Endodermal cell (in vitro differentiated cells): ENCODE measurements at places on chromosomes 4 and X.
A peak's percentile ranks its signal among the peaks of the same experiment; 100 is the strongest.

- DNase-seq: peak; percentile 40
Observed at GRCh38 chr4:152686452-152687013, 6.7 kb upstream of the TMEM154 start.

- no peak for DNase-seq
Observed at GRCh38 chr4:7083597-7084563, 16.0 kb upstream of the GRPEL1 start.

DNA sequence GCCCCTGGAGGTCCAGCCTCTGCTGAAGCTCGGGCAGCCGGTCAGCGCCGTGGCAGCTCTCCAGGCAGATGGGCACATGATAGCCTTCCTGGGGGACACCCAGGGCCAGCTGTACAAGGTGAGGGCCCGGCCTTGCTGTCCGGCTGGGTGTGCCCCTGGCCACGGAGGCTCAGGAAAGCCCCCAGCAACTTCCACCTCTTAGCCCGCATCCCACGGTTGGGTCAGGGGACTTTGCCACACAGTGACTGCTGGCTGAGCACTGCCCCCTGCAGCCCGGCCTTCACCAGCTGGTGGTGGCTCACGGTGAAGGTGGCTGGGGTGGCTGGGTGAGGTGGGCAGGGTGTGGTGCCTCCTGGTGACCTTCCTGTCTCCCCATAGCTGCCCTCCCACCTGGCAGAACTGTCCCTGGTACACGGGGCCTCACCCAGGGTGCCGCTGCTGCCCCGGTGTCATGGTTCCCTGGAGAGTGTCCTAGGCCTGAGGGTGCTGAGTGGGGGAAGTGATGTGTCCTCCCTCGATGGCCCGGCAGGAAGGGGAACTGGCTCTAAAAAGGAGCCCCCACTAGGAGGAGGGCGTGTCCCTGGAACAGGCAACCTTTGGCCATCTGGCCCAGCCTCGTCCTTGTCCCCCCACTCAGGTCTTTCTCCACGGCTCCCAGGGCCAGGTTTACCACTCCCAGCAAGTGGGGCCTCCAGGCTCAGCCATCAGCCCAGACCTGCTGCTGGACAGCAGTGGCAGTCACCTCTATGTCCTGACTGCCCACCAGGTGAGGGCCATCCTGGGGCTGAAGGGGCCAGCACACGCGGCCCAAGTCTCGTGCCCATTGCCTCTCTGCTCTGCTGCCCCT, 4.5 kb downstream of the PLXNB3 start:
- DNase-seq: peak; percentile 56

DNA sequence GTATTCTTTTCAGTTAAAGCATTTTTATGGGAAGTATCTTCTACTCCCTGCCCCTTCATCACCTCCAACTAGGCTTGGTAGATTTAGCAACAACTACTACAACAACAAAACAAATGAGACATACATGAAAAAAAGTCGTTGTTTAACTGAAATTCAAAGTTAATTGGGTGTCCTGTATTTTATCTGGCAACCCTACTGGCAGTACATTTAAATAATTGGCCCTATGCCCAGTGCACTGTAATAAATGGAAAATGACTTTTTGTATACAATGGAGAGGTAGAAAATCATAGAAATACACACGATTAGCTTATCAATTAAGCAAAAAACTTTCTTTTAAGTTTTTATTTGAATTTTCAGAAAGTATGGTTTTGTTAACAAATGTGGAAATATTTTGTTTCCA, 21.4 kb upstream of the CLGN start:
- DNase-seq: no peak

GRCh38 chrX:93332329-93332728, 341.0 kb downstream of the NAP1L3 start:
- no peak for DNase-seq

GRCh38 chr4:137559801-137560200, 27.5 kb upstream of the PCDH18 start:
- DNase-seq: no peak

DNA sequence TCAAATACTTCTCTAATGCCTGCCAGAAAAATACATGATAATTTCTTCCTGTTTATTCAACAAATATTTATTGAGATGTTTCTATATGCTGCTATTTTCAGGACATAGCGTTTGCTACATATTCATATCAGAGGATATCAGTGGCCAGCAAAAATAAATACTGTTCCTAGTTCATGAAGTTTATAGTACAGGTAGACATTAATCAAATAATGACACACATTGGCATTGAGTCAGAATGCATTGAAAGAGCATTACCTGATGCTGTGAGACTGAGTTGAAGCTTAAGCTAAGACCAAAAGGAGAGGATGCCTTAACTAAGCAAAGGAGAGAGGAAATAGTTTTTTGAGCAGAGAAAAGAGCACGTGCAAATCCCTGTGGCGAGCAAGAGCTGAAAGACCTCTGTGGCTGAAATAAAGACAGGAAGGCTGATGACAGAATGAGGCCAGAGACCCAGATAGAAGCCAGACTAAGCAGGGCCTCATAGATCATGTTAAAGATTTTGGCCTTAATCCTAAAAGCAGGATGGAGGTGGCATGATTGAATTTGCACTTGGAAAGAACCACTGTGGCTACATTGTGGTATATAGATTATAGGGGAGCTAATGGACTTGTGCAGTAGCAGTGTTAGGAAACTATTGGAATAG, 36.2 kb downstream of the FAM241A start:
- no peak for DNase-seq

GRCh38 chrX:130728208-130728607, 174.8 kb downstream of the ENOX2 start:
- DNase-seq: no peak

DNA sequence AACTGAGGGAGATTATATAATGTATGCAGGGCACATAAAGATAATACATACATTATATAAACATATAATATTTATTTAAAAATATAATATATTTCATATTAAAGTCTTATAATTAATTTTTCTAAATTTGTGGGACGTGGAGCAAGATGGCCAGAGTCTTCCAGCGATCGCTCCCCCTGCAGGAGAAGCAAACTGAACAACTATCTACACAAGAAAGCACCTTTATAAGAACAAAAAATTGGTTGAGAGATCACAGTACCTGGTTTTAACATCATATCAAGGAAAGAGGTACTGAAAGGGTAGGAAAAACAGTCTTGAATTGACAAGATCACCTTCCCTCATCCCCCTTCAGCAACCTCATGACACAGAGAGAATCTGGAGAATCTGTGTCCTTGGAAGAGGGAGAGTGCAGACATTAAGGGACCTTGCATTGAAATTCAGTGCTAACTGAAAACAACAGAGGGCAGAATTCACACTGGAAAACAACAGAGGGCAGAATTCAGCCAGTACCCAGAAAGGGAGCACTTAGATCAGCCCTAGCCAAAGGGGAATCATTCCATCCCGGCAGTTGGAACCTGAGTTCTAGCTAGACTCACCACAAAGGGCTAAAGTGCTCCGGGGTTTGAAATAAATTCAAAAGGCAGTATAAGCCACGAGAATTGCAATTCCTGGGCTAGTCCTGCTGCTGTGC, 262.5 kb upstream of the NDST3 start:
- DNase-seq: peak; percentile 61

GRCh38 chr4:124641715-124642381, 70.7 kb downstream of the ANKRD50 start:
- DNase-seq: no peak

GRCh38 chrX:1170243-1170642, 42.2 kb downstream of the CRLF2 start:
- peak; percentile 47 for DNase-seq

GRCh38 chr4:75997946-75998345, 7.2 kb upstream of the SDAD1 start:
- no peak for DNase-seq

- no peak for DNase-seq
Observed at GRCh38 chr4:149932188-149932587, 116.5 kb upstream of the IQCM start.

DNA sequence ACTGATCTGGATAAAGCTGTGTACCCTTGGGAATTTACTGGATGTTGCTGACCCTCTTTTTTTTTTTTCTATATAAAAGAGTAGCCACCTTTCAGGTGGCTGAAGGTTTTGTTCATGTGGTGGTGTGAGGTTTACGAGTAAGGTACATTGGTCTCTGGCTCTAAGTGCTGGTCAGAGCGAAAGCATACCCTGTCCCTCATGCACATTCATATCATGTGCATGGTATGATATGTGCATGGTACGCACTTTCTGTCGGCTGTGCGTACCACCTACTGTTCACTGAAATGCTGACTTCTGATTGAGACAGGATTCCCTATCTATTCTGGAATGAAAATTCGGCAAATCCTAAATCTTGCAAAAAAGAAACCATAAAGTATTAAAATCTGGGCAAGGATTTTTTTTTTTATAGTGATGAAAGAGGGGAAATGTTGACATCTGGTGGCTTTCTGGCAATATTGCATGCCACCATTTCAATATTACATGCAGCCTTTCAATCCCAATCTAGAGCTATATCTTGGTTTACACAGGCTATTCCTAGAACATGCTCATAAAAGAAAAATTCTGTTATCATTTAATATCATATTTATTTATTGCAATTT, 32.8 kb downstream of the FAM149A start:
- no peak for DNase-seq

GRCh38 chr4:117814277-117815246, 219.7 kb upstream of the NDST3 start:
- DNase-seq: no peak

GRCh38 chr4:112807083-112807482, 170.1 kb downstream of the LARP7 start:
- no peak for DNase-seq

- DNase-seq: no peak
Observed at GRCh38 chr4:8321771-8322170, 52.2 kb downstream of the HTRA3 start.
